D721Med (cell line): ENCODE measurements at places on chromosomes 16 and 17.

DNA sequence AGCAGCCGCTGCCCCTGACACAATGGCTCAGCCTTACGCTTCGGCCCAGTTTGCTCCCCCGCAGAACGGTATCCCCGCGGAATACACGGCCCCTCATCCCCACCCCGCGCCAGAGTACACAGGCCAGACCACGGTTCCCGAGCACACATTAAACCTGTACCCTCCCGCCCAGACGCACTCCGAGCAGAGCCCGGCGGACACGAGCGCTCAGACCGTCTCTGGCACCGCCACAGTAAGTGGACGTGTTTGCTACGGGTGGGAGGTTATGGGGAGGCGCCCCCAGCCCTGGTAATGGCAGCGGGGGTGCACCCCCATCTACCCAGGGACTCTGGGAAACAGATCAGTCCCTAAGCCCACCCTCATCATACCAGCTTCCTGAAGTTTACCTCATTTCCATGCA is 185.5 kb downstream of the RBFOX1 start:
- DNase-seq, result no peak

GRCh38 chr17:72501404-72502370 is 380.9 kb downstream of the SOX9 start:
- no peak for DNase-seq

GRCh38 chr17:78644224-78644623 is 67.0 kb upstream of the DNAH17 start:
- no peak for DNase-seq

DNA sequence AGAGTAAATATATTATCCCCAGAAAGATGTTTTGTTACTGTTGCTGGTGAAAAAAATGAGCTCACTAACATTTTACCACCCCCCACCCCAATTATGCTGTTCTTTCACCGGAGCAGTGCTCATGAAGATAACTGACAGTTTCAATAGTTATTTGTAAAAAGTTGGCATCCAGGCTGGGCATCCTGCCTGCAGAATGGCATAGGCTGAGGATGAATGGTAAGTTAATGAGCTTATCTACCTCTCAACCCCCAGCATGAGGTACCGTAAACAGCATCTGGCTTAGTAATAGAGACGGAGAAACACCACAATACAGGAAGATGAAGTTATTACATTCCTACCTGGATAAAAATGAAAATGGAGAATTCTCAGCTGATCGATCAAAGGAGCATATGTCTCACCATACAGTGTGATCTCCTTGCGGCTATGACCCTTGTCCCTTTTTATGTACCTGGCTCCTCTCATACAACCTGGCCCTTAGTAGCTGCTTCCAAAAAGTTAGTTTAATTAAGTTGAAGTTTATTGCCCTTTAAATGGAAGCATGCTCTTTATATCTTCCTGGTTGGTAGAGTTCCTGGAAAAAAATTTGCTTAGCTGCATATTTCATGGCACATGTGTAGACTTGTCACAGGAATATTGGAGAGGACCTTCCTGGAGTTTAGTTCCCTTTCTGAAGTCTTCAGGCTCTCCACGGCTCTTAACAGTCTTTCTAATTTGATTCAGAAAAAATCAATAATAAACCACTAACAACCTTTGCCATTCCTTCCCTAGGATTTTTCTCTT is 61.2 kb upstream of the MPHOSPH6 start:
- no peak for DNase-seq

GRCh38 chr16:57316390-57317017 is 32.0 kb upstream of the PLLP start:
- DNase-seq, result no peak

DNA sequence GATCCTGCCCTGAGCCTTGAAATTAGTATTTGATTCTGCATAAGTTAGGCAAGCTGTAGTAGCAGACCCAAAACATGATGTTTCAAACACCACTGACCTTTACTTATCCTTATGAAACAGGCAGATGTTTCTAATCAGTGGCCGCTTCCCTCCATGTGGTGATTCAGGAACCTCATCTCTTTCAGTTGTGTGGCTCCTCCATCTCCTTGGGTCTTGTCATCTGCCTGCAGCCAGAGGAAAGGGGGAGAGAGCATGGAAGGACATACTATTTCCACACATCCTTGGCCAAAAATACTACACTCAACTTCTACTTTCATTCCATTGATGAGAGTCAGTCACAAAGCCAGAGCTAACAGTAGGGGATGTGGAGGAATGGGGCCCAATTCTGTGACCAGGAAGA is 41.6 kb upstream of the IRX6 start:
- DNase-seq, result no peak

DNA sequence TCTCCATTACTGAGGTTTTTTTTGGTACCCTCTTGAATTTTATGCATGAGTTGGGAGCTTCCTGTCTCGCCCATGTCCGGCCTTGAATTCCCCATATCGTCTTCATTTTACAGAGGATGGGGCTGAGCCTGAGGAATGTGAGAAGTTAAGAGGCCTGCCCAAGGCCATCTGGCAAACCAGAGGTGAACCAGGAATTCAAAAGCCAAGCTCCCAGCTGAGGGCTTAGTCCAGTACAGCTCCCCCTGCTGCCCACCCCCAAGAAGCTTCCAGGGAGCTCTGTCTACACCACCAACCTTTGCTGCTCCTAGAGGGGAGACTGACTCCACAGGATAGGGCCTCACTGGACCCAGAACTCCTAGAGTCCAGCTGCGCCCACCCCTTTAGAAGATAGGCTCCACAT is 20.7 kb upstream of the C16orf78 start:
- no peak for DNase-seq

- no peak for DNase-seq
Measured at GRCh38 chr17:17934806-17935205, 37.4 kb downstream of the TOM1L2 start.

- no peak for DNase-seq
Measured at GRCh38 chr17:79463421-79464317, 147.2 kb downstream of the RBFOX3 start.

- DNase-seq, result no peak
Measured at GRCh38 chr17:13320046-13320785, 281.5 kb downstream of the HS3ST3A1 start.

- no peak for DNase-seq
Measured at GRCh38 chr17:17924857-17925250, 47.3 kb downstream of the TOM1L2 start.

GRCh38 chr17:59332749-59333377 is 1.4 kb downstream of the YPEL2 start:
- no peak for DNase-seq

GRCh38 chr17:70956726-70957125 is 787.4 kb downstream of the KCNJ2 start:
- no peak for DNase-seq

DNA sequence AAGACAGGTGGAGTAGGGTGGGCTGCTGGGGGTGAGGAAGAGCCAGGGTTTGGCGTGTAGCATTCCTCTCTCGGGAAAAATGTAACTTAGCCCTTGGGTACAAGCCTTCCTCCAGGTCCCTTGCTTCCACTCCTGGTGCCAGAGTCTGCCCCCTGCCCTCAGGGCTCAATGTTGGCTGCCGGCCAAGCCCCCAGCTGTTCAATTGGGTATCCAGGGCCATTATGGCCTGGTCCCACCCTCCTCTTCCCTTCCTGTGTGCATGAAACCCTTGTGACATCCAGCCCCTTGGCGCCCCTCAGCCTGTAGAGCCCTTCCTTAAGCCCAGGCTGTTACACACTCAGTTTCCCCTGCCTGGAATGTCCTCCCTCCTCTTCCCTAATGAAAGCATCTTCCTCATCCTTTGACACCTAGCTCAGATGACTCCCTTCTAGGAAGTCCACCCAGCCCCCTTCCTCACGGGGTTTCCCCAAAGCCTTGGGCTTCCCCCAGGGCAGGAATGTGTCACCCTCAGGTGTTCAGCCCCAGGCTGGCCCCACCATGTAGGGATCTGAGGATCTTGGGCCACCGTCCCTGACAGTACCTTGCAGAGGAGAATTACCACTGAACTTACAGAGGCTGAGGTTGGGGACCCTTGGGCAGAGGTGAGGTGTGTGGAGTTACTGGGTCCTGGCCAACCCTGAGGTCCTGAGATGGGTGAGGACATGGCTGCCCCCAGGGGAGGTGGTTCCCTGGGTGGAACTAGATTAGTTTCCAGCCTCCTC is 30.0 kb downstream of the B9D1 start:
- DNase-seq, result no peak

DNA sequence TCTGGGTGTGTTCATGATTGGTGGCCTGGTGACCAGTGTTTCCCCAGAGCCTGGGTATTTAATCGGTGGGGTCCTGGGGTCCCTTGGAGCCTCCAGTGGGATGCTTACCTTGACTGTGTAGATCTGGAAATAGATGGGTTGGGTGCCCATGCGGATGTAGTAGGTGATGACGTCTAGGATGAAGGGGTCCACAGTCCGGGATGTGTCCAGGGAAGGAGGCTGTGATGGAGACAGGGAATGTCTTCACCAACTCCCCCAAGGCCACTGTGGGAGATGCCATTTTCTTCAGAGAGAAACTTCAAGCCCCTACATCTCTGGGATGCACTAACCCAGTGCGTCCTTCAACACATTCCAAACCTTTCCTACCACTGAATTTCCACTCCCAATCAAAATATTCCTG is 24.1 kb upstream of the MFSD6L start:
- DNase-seq, result no peak

DNA sequence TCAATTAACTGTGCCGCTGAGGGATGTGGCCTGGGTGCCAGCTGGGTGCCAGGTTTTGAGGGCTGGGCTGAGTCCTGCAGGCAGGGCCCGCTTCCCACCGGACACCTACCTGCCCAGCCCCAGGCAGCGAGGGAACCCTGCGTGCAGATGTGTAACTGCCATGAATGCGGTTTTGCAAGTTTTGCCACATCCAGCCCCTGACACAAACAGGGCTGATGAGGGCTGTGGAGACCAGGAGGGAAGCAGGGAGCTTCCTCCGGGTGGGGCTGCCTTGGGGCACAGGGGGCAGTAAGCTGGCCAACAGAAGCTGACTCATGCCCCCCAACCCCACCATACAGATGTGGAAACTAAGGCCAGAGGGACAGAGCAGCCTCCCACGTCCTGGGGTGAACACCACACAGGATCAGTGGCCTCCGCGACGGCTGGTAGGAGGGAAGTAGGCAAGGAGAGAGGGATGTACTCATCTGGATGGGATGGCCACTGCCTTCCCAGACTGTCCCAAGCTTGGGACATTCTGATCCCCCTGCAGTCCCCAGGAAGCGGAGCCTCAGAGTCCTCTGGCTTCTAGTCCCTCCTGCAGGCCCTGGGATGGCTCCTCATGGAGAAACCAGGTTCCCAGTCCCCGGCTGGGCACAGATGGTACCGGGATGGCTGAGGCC is 1.6 kb downstream of the UBALD1 start:
- DNase-seq, result no peak

DNA sequence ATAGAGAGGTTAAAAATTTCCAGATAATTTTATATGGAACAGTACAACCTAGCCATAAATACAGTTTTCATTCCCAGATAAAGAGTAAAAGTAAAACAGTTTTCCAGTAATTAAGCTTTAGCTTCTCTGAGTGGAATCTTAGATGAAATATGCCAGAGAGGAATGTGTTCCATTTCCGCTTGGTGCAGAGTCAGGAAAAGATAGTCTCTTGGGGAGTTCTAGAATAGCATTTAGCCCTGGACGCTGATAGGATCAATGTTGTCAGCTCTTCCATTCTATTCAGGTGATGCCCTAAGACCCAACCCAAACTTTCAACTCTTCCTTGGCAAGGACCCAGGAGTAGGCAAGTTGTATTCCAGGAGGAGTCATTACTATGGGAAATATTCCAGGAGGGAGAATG is 30.9 kb upstream of the ABCA3 start:
- no peak for DNase-seq

DNA sequence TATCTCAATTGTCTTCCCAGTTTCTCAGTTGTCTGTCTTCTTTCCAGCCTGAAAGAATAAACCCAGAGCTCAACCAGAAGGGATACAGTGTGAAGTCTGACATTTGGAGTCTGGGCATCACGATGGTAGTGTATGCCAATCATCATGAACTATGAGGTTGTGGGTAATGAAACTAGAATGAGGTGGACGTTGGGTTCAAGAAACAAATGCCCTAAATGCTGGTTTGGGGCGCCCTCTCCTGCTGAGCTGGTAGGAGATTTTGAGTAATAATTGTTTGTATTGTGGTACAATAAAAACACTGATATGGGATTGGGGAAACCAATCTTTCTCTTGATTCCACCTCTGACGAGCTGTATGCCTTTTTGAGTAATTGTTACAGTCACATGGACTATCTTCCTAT is 110.4 kb downstream of the MAP2K6 start:
- DNase-seq, result no peak

- no peak for DNase-seq
Measured at GRCh38 chr16:78523212-78523985, 423.9 kb downstream of the WWOX start.

GRCh38 chr17:32279891-32280716 is 14.5 kb downstream of the RHBDL3 start:
- DNase-seq, result peak; percentile 55
